Natural killer cell (primary cell): ENCODE measurements at places on chromosomes 2 and 18. TPM values are rescaled to one million over a fixed set of nuclear protein-coding genes. Genes with fewer than 3 reads are reported as not detected.

Gene FRZB
- not detected for total RNA-seq

Gene MYO7B
- 0.45 TPM for total RNA-seq

Gene SERPINB4
- not detected for total RNA-seq

GRCh38 chr18:48803518-48803917, 147.2 kb downstream of the SMAD7 start:
- no peak for DNase-seq

- DNase-seq: no peak
These were observed 267.6 kb downstream of the CD226 start for GRCh38 chr18:69680123-69680522.

DNA sequence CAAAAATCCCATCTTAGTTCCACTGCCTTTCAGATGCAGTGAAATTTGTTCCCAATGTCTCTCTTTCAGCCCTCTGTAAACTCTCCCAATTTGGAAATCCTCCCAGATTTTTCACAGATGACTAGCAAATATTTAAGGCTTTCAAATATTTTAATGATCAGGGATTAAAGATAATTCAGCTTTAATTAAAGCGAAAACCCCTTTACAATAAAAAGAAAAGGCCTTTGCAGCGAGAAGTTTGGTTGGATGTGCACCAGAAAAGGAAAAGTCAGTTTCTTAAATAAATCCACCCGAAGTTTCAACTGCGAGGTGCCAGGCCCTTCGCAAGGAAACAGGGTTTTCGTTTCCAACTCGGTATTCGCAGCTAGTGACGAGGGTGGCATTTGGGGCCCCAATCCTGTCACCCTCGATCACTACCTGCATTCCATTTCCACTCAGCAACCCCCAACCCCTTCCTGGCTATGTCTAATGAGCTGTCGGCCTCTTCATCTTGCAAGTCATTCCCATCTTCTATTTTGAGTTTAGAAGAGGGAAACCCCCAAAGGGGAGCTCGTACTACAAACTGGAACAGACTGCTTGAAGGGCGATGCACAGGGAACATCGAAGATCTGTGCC, 1.5 kb downstream of the RAX start:
- no peak for DNase-seq

DNA sequence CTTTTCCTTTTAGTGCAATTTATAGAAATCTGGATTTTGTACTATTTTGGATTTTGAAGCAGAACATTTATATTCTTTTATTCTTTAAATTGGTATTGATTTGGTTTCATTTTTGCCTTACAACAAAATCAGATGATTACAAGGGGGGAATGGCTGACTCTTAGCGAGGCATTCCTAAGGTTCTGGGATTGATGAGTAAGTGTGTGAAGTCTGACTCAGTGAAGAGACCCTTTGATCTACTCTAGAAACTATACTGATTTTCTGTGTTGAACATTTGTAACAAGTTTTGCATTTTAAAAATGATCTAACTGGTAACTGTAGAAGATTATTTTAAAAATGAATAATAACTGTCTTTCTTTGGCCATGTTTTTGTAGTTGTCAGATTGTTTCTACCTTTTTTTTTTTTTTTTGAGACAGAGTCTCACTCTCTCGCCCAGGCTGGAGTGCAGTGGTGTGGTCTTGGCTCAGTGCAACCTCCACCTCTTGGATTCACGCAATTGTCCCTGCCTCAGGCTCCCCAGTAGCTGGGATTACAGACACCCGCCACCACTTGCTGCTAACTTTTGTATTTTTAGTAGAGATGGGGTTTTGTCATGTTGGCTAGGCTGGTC, 48.7 kb downstream of the TTC39C start:
- DNase-seq: no peak

DNA sequence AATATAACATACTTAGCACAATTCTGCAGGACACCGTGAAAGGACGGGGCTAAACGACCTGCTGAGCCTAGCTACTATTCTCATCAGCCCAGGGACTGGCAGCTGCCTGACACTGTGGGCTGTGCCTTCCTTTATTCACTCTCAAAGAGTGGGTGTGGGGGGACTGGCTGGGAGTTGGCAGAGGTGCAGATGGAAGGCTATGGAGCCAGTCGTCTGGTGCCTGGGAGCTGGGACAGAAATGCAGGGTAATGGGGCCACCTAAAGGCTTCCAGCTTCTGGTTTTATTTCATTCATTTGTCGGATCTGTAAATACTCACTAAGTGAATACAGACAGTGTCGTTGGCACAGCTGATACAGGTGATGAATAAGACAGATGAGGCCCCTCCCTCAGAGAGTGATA, 56.0 kb upstream of the NFU1 start:
- DNase-seq: no peak

GRCh38 chr2:240956171-240956934, 42.1 kb upstream of the SNED1 start:
- peak; percentile 13 for DNase-seq

DNA sequence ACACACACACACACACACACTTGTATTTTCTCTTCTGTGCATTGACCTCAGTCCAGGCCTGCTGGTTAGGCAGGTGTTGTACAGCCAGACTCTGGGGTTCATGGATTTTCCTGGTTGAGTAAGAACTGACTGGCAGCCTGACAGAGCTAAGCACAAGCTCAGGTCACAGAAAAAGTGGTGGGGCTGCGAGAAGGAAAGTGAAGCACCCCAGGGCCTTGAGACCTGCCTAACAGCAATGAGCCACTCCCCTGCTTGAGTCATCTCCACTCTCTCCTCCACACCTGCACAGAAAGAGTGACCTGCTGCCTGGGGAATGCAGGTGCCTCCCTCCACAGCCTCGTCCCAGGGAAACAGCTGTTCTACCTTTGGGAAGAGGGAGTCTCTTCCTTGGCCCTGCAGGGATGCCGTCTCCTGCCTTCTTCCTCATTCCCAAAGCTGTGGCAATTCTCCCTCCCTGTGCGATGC, 91.4 kb upstream of the LGALSL start:
- DNase-seq: no peak

- no peak for DNase-seq
These were observed 316.2 kb downstream of the CDH2 start for GRCh38 chr18:27860701-27861107.

DNA sequence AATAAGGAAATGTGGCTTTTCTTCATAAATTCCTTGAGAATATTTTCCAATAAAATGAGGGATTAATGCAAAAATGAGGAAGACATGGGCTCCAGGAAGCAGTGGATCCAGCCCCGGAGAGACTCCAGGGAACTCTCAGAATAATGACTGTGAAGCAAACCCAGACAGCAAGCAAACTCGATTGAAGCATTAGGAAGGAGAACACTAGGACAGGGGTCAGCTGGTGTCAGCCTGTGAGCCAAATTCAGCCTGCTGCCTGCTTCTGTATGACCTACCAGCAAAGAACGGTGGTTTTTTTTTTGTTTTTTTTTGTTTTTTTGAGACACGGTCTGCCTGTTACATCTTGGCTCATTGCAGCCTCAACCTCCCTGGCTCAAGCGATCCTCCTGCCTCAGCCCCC, 274.3 kb upstream of the FBXO11 start:
- no peak for DNase-seq

DNA sequence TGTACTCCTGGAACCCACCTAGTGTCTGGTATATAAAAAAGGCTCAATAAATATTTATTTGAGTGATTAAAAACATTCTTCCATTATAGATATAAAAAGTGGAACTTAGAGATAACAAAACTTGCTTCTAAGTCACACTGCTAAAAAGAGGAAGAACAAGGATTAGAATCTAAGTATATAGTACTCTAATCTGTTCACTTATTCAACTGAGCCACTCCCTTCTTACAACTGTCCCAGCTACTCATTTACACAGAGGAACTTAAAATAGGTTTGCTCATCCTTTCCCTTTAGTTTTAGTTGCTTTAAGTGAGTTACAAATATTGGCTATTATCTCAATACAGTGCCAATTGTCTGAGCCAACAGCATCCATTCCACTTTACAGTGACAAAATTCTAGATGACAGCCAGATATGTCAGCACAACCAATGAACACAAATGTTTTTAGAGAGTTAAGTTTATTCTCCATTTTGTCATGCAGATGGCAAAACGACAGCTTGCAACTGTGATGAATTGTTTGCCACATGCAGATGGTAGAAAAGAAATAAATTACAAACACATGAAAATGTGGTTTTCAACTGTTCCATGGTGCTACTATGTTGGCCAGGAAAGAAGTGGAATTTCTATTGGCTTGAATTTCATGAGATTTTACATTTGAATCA, 280.7 kb upstream of the ZC3H15 start:
- DNase-seq: no peak

GRCh38 chr2:42843131-42843530, 50.7 kb upstream of the HAAO start:
- DNase-seq: no peak

DNA sequence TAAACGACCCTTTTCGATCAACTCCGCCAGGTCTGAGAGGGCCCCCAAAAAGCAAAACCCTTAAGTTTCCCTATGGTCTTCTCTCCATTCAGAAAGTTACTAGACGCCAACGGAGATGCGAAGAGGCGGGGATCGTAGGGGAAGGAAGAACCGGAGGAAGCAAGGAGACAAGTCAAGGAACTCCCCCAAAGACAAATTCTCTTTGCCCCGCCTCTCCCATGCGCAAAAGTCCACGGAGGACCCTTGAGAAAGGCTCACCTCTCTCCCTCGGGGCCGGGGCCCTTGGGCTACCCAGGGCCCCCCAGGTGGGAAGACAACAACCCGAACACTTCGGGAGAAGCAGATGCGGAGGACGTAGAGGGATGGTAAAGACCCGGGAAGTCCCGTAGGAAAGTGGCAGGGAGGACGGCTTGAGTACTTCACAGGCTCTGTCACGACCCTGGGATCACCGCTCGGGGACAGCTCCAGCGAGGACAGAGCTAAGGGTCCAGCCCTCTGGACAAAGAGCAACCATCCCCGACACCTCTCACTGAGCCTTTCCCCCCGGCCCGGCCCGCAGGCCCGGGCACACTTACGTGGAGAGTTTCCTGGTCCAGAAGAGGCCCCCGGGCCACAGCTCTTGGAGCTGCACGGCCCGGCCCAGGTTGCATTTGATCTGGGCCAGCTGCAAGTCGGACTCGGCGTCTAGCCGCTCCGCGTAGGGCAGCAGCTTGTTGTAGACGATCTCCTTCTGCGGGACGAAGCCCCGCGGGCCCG, 647 bp downstream of the PSME4 start:
- DNase-seq: peak; percentile 53

DNA sequence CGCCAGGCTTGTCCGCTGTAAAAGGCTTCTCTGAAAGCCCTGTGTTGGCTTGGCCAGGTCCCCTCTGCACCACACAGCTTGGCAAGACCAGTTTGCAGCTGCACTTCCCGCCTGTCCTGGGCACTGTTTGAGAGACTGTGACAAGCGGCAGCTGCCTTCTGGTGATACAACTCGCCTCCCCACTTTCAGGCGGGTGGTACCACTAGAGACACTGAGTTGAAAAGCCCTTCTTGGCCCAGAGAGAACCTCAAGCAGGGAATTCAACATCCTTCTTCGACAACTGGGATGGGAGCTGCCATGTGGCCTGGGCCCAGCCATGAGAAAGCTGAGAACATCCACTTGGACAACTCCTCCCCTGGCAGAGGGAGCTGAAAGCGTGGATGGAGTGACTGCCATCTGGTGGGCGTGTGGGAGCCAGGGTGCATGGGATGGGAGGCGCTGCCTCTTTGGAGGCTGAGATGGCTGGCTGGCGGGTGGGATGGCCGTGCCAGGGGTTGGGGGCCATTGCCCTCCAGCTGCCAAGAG, 125.5 kb upstream of the REV1 start:
- DNase-seq: no peak

- no peak for DNase-seq
These were observed 237.2 kb upstream of the APCDD1 start for GRCh38 chr18:10217211-10217610.

GRCh38 chr2:18836436-18836835, 247.1 kb upstream of the NT5C1B start:
- no peak for DNase-seq

DNA sequence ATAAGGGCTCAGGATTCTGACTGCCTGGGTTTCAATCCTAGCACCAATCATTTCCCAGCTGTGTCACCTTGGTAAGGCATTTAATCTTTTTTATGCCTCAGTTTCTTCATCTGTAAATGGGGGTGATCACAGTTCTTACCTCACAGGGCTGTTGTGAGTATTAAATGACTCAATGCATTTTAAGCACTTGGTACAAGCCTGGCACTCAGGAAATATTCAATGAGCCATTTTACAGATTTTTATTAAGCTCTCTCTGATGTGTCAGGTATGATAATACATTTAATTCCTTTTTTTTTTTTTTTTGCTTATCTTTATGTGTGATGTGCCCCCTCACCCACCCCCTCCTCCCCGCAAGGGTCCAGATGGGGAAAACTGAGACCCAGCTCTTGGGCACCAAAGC, 12.0 kb downstream of the SPEG start:
- DNase-seq: no peak

DNA sequence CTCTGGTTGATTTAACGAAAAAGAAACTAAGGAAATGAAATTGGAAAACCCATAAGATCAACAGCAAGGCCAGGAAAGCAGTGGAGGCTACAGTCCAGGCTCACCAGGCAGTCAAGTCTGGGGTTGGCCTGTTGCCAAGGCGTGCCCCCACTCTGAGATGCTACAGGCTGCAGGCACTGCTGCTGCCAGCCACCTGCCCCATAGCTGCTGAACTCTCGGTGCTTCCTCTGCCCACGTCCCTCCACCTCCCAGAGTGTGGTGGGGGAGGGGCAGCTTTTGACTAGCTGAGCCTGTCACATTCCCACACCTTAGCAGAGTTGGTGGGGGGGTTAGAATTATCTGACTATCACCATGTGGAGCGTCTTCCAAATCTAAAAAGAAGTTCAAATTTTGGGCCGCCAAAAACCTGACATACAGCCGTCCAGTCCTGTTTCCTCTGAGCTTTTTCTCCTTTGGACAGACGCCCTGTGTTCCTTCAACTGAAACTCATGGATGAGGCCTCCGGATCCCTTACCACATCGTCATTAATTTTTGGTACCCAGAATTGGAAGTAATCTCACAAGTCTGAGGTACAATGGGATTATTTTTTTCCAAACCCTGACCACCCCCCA, 3.9 kb upstream of the SH3RF3 start:
- no peak for DNase-seq

DNA sequence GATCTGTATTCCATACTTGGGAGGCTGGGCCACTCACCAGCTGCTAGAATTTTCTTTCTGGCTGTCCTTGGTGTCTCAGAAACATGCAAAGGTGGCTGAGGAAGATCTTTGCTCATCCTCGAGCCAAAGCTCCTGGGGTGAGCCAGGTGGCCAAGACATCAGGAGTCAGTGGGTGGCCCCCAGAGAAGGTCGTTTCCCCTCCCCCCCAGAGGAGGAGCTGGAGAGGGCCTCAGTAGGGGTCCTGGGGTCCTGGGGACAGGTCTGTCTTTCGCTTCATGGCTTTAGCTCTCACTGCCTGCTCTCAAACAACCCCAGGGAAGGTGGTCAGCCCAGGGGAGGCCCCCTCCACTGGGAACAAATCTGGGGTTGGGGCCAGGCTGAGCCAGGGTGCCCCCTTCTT, 13.6 kb downstream of the KCNK3 start:
- DNase-seq: no peak

DNA sequence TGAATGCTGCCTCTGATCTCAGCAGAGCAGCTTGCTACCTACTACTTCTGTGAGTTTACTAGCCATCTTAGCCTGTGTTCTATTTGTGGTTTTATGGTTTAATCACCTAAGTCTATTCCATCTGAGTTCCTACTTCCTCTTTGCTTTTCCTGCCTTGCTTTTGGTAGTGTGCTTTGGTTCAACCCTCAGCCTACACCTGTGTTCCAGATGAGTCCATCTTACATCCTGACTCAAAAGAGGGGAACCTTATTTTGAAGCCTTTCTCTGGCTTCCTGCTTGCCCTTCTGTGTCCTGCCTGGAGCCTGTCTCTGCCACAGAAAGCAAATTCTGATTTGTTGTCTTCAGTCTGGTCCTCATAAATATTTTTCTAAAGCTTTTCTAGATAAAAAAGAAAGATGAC, 530.3 kb upstream of the MEX3C start:
- DNase-seq: no peak
